IPS-NIHi11 (cell line): ENCODE measurements at places on chromosomes 7 and 10.

GRCh38 chr7:54980521-54980920 lies 38.3 kb upstream of the EGFR start:
- DNase-seq: no peak

- DNase-seq: peak; percentile 66
Observed at GRCh38 chr7:96414931-96415292, 93.0 kb upstream of the SLC25A13 start.

- no peak for DNase-seq
Observed at GRCh38 chr7:110759069-110759468, 331.9 kb upstream of the LRRN3 start.

- DNase-seq: no peak
Observed at GRCh38 chr10:69884686-69885085, 83.0 kb downstream of the COL13A1 start.

DNA sequence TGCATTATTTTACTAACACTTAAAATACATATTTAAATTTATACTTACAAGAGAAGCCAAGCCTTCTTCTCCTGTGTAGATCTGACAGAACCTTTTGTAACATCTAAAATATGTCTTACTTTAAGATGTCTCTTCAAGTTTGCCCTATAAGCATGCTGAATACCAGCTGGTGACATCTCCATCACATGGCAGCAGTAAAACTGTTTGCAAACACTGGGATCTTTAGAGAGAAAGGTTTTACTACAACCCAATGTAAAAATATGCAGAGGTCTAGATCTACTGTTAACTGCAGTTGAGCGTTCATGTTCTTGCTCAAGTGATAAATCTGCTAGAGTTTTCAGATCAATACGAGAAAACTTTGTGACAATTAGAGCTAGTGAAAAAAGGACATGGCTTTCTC lies 23.2 kb downstream of the PDZD8 start:
- no peak for DNase-seq

DNA sequence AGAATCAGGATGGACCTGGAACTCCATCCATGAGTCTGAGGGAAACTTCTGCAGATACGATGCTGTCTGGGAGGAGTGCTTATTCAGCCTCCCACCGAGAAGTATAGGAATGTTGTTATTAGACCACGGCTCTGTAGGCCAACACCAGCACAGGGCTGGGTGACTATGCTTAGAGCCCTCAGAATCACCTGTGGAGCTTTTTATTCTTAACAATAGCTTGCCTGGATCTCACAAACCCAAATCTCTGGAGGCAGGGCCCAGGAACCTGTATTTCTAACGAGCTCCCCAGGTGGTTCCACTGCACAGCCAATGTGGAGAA lies 55.6 kb upstream of the ARID5B start:
- no peak for DNase-seq

GRCh38 chr10:47027108-47027783 lies 116.0 kb downstream of the PTPN20 start:
- no peak for DNase-seq

GRCh38 chr10:79438021-79438698 lies 7.3 kb downstream of the ZCCHC24 start:
- no peak for DNase-seq

GRCh38 chr7:19161671-19162070 lies 16.4 kb upstream of the FERD3L start:
- no peak for DNase-seq

DNA sequence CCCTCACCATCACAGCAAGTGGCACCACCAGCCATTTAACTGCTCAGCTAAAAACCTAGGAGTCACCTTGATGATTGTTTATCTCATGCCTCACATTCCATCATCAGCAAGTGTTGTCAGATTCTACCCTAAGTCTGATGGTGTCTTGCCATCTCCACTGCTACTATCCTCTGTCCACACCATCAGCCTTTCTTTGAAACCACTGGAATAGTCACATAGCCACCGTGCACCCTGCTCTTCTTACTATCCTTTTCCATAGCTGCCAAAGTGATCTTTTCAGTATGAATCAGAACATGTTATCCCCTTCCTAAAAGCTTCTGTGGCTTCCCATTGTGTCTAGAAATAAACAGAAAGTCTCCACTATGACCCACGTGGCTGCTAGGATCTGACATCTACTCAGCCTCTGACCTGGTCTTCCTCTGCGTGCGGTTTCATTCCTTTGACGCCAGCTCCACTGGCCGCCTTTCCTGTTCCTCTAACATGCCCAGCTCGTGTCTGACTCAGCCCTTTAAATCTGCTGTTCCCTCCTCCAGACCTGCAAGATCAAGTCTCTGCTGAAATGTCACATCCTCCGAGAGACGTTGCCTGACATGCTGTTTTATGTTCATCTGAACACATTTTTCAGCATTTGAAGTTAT lies 16.5 kb upstream of the CHN2 start:
- DNase-seq: no peak

DNA sequence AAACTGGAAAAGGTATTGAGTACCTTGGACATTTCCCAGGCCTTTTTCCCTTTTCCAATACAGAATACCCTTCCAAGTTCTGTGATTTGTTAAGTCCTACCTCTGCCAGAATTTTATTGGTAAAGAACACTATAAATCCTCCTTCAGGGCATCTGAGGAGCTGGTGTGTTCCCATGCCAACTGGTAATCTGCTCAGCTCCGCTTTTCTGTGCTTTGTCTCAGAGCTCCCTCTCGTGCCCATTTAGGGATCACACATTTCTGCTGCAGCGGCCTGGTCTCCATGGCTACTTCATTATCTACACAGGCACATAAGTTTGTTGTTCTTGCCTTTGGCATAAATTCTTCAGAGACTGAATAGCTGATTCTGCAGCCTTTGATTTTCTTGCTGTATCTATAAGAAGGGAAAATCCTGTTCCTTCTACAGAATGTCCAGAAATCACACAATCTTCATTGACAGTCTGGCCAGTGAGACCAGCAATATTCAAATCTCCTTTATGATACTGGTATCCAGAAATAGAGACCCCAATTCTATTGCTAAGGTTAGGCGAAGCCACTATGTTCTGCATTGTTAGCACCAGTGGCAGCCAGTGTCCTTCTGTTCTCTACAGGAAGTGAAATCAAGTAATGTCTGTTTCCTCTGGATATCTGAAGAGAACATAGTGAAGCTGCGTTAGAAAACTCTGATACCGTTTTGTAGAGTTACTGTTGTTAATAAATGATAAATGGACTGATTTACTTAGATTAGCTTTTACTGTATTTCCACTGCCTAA lies 51.9 kb downstream of the DENND11 start:
- peak; percentile 72 for DNase-seq

GRCh38 chr7:158244873-158245723 lies 342.5 kb downstream of the PTPRN2 start:
- DNase-seq: no peak

DNA sequence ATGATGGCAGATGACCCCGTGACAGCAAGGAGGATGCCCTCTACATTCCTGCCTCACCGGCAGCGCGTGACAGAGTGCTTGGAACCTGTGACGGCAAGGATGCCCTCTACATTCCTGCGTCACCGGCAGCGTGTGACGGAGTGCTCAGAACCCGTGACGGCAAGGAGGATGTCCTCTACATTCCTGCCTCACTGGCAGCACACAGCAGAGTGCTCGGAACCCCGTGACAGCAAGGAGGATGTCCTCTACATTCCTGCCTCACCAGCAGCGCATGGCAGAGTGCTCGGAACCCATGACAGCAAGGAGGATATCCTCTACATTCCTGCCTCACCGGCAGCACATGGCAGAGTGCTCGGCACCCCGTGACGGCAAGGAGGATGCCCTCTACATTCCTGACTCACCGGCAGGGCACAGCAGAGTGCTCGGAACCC lies 231.0 kb downstream of the DIP2C start:
- no peak for DNase-seq

DNA sequence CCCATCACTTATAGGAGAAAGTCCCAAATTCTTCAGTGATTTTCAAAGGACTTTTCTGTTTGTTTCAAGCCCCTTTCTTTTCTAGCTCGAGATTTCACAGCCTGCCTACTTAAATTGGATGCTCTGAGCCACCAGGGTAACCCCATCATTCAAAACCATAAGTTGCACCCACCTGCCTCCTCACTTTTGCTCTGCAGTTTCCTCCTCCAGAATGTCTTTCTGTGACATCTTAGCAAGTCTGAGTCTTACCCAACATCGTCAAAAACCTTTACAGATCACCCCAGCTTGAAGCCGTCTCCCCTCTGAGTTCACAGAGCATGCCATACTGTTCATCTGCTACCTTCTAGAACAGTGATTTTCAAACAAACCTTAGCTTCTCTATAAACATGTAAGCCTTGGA lies 64.3 kb upstream of the CACNB2 start:
- no peak for DNase-seq

GRCh38 chr10:7042000-7042399 lies 368.8 kb downstream of the SFMBT2 start:
- DNase-seq: no peak

- DNase-seq: no peak
Observed at GRCh38 chr10:103058034-103058433, 135.0 kb downstream of the NT5C2 start.

DNA sequence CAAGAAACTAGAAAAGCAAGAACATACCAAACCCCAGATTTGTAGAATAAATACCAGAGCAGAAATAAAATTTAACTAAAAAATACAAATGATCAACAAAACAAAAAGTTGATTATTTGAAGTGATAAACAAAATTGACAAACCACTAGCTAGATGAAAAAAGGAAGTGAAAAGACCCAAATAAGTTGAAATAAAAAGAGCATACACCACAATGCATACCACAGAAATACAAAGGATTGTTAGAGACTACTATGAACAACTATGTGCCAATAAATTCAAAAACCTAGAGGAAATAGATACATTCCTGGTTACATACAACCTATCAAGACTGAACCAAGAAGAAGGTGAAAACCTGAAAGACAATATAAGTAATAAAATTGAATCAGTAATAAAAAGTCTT lies 333.4 kb downstream of the SH2D4B start:
- no peak for DNase-seq

- DNase-seq: no peak
Observed at GRCh38 chr7:122672536-122672935, 26.4 kb downstream of the RNF133 start.

GRCh38 chr7:102840404-102840803 lies 72.4 kb upstream of the LRRC17 start:
- DNase-seq: no peak

DNA sequence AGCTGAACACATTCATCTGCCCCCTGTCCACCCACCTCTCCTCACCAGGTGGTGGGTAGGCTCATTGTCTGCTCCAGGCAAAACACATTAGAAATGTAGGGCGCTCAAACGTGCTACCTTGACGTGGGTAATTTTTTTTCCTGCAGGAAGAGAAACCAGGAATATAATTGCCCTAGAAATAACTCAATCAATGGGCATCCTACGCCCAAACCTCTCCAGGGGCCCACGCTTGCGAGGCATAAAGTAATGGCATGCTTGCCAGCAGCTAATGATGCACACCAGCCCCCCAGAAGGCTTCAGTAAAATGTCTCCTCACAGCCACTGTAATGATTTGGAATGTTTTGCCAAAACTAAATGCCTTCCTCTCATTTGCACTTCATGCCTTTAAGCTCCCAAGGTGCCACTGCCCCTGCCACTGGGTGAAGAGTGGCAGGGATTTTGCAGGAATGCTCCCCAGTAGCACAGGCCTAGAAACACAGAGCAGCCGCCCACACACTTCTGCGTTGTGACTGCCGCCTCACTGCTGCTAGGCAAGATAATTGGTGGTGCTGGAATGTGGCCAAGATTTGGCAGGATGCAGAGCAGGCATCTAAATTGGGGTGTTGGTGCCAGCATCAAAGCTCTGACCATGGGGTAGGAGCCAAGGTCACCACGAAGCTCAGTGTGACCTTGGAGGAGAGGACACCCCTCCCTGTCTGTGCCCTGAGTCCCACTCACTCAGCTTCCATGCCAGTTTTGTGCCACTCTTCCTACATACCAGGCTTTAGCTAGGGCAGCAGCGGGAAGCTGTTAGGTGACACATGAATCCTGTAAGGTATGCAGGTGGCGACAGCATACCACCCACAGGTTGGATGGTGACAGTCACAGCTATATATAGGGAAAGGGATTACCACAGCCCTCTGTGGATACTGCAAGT lies 48.7 kb upstream of the PPP1R3C start:
- DNase-seq: peak; percentile 58

DNA sequence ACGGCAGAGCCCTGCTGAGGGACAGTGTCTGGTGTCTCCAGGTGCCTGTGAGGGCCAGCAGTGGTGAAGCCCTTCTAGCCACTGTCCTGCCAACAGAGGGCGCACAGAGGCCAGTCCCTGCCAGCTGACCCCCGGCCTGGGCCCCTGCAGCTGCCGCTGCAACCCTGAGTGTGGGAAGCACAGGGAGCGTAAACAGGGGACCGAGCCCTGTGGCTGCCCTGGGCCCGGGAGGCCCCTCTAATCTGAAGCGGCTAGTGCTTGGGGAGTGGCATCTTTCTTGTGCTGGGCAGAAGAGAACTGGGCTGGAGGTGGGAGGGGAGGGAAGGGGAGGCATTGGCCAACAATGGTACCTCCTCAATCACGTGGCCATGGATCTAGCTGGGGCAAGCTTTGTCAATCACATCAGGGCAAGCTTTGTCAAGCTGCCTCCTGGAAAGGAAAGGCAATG lies 34.6 kb downstream of the TRIM8 start:
- peak; percentile 89 for DNase-seq

GRCh38 chr7:46649876-46650275 lies 728.8 kb upstream of the IGFBP3 start:
- no peak for DNase-seq

- no peak for DNase-seq
Observed at GRCh38 chr7:91949221-91950009, 8.8 kb downstream of the AKAP9 start.

DNA sequence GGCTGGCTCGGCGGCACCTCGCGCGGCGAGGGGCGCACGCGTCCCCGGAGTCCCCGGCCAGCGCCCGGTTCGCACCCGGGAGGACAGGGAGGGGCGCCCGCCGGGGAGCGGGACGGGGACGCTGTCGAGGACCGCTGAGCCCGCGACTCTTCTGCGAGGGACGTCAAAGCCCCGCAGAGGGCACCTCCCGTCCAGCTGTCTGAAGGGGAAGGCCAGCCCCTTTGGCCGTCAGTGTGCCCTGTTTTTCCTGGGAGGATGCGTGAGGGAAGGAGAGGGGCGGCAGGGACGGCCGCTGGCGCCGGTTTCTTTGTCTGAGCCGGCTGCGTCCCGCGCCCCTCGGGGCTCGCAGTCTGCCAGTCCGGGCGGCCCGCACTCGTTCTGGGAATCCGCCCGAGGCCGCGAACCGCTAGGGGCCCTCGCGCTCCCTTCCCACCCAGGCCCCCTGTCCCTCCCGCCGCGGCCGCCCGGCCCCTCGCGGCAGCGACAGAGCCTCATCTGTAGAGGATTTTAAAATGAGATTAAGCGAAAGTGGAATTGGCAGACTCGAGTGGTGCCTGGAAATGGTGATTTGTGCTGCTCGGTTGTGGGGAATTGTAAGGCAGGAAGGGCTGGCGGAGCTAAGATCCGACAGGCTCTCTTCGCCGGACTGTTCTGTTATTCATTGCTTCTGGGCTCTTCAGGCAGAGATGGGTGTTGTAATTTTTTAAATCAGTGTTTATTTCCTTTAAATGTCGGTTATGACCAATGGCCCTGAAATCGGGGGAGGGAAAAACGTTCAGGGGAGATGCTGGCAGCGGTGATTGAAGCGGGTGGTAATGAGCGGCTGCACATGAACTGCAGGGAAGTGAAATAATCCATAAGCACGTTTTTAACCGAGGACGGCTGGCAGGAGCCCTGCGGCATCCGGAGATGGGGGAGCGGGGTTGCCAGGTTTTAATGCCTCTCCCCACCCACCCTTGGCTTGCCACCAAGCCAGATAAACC lies 618 bp upstream of the RELN start:
- DNase-seq: peak; percentile 68
